H9 (cell line): ENCODE measurements at places on chromosomes 13 and 19.

- no peak overlapping the region for H3K4me3 ChIP-seq
- no peak overlapping the region for H3K27ac ChIP-seq
- DNase-seq: no peak
These were observed 15.7 kb downstream of the STK11 start for GRCh38 chr19:1220976-1221903.

GRCh38 chr13:37375724-37376123 is 222.8 kb downstream of the POSTN start:
- no peak overlapping the region for H3K4me3 ChIP-seq
- DNase-seq: no peak
- no peaks in the 10 kb centered on the region for H3K4me1 ChIP-seq
- H3K27ac ChIP-seq: no peak overlapping the region

GRCh38 chr19:21749090-21749489 is 18.3 kb downstream of the ZNF100 start:
- H3K4me3 ChIP-seq: no peak overlapping the region
- peaks cover 59% of the 10 kb centered on the region for H3K36me3 ChIP-seq
- no peak for DNase-seq
- H3K27me3 ChIP-seq: no peaks in the 10 kb centered on the region

GRCh38 chr19:10809651-10810285 is 26.2 kb downstream of the TMED1 start:
- DNase-seq: no peak
- no peaks in the 10 kb centered on the region for H3K4me1 ChIP-seq
- no peaks in the 10 kb centered on the region for H3K27me3 ChIP-seq

DNA sequence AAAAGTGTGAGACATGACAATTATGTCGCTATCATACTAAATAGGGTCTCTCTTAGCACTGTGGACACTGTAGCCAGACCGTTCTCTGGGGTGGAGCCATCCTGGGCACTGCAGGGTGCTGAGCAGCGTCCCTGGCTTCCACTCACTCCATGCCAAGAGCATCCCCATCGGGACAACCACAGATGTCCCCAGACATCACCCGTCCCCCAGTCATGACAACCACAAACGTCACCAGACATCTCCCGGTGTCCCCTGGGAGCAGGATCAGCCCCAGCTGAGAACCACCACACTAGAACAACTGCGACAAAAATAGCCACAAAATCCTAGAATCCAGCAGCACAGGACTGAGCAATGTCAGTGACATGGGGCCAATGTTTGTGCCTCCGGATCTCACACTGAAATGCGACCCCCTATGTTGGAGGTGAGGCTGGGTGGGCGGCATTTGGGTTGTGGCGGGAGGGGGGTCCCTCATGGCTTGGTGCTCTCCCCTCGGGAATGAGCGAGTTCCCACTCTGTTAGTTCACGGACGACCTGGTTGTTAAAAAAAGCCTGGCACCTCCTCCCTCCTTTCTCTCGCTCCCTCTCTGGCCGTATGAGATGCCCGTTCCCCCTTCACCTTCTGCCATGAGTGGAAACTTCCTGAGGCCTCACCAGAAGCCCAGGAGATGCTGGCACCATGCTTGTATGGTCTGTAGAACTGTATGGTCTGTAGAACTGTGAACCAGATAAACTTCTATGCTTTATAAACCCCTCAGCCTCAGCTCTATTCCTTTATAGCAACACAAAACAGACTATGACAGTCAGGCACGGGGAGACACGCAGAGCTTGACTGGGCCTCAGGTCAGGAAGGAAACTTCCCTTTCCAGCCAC is 93.9 kb downstream of the GADD45B start:
- H3K27ac ChIP-seq: no peak overlapping the region
- no peak for DNase-seq
- H3K4me1 ChIP-seq: no peaks in the 10 kb centered on the region

DNA sequence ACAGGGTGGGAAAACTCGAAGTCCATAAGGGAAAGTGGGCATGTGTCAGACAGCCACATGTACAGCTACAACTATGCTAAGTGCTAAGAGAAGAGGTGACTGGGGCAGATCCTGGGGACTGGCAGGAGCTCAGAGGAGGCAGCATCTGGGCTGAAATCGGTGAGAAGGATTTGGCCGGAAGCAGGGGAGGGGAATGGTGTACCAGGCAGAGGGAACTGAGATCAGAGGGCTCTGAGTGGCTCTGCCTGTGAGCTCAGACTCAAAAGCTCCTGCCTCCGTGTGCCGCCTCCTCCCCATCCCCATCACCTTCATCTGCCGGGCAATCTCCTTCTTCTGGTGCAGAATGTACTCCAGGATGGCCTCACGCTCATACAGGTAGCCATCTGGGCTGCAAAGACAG is 21.8 kb downstream of the NOSIP start:
- peaks cover 36% of the 10 kb centered on the region for H3K36me3 ChIP-seq
- H3K4me1 ChIP-seq: peaks cover 2% of the 10 kb centered on the region; the same call in 1 of the 2 replicates
- no peaks in the 10 kb centered on the region for H3K27me3 ChIP-seq
- DNase-seq: no peak
- no peak overlapping the region for H3K4me3 ChIP-seq

GRCh38 chr13:80037505-80037888 is 303.4 kb downstream of the SPRY2 start:
- no peaks in the 10 kb centered on the region for H3K4me1 ChIP-seq
- H3K27ac ChIP-seq: no peak overlapping the region
- H3K36me3 ChIP-seq: no peaks in the 10 kb centered on the region
- DNase-seq: no peak
- no peak overlapping the region for H3K4me3 ChIP-seq

- H3K4me3 ChIP-seq: peak overlapping the region; percentile 63
- no peak overlapping the region for H3K27ac ChIP-seq
- peaks cover 26% of the 10 kb centered on the region for H3K4me1 ChIP-seq
- DNase-seq: no peak
- H3K27me3 ChIP-seq: no peaks in the 10 kb centered on the region
These were observed 100.3 kb downstream of the ARHGEF7 start for GRCh38 chr13:111215081-111216047.

GRCh38 chr19:12647490-12648071 is 19.0 kb downstream of the MAN2B1 start:
- no peaks in the 10 kb centered on the region for H3K4me1 ChIP-seq
- peaks cover 14% of the 10 kb centered on the region for H3K36me3 ChIP-seq
- no peak overlapping the region for H3K27ac ChIP-seq
- no peak overlapping the region for H3K4me3 ChIP-seq
- no peaks in the 10 kb centered on the region for H3K27me3 ChIP-seq

DNA sequence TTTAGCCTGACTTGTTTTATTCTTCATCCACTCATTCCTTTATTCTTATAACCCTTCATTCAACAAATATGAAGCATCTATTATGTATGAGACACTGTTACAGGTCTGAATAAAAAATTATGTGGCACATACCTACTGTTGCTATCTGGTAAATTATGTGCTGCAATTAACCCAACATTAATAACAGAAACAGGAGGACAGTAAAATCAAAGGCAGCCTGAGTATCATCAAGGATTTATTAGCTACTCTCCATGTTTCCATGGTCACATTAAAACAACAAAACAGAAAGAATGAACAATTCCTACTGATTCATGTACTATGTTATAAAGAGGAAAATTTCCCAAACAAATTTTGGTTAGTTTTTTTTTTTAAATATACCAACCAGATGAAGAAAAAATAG is 43.9 kb downstream of the RAP2A start:
- no peak overlapping the region for H3K4me3 ChIP-seq
- DNase-seq: no peak
- H3K27me3 ChIP-seq: no peaks in the 10 kb centered on the region
- no peak overlapping the region for H3K27ac ChIP-seq

DNA sequence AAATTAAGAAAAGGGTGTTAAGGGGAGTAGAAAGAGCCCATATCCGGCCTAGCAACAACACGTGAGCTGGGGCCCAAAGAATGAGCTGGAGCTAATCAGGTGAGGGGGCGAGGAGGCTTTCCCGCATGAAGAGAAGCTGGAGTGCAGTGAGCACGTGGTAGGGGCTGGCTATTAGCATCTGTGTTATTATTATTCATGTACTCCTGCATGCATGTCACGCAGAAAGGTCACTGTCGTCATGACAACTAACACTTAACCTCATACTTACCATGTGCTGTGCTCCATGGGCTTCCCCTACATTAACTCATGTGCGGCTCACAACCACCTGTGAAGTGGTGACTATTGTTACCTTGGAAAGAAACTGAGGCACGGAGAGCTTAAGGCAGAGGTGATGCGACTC is 227.6 kb upstream of the UBL3 start:
- no peaks in the 10 kb centered on the region for H3K27me3 ChIP-seq
- H3K4me3 ChIP-seq: no peak overlapping the region
- H3K4me1 ChIP-seq: peaks cover 7% of the 10 kb centered on the region; the same call in 1 of the 2 replicates
- no peak for DNase-seq
- H3K36me3 ChIP-seq: no peaks in the 10 kb centered on the region; the same call in 1 of the 2 replicates
- H3K27ac ChIP-seq: no peak overlapping the region

DNA sequence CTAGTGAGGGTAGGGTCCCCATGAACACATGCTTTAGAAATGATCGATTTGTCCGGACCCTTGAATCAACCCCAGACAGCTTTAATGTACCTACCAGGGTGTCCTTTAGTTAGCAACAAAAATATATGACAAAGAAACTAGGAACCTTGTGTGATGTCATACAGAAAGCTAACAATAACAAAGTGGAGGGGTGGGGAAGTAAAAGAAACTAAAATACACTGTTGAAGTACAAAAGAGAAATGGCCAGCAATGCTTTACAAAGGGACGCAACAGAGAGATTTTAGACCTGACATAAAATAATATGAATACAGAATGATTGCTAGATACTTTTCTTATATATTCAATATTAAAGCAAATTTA is 40.0 kb downstream of the DZIP1 start:
- no peaks in the 10 kb centered on the region for H3K4me1 ChIP-seq
- H3K27ac ChIP-seq: no peak overlapping the region
- DNase-seq: no peak
- peaks cover 43% of the 10 kb centered on the region for H3K36me3 ChIP-seq
- no peaks in the 10 kb centered on the region for H3K27me3 ChIP-seq
- no peak overlapping the region for H3K4me3 ChIP-seq

GRCh38 chr19:14550201-14550754 is 20.9 kb downstream of the TECR start:
- H3K4me3 ChIP-seq: no peak overlapping the region
- no peak for DNase-seq
- no peaks in the 10 kb centered on the region for H3K27me3 ChIP-seq
- no peak overlapping the region for H3K27ac ChIP-seq

- H3K27me3 ChIP-seq: no peaks in the 10 kb centered on the region
- no peak overlapping the region for H3K27ac ChIP-seq
- H3K4me3 ChIP-seq: no peak overlapping the region
- peaks cover 13% of the 10 kb centered on the region; the same call in 1 of the 2 replicates for H3K4me1 ChIP-seq
- DNase-seq: no peak
These were observed 52.7 kb downstream of the ATP11A start for GRCh38 chr13:112742583-112742982.

- no peak overlapping the region for H3K4me3 ChIP-seq
- H3K36me3 ChIP-seq: no peaks in the 10 kb centered on the region
- no peaks in the 10 kb centered on the region for H3K27me3 ChIP-seq
- no peak overlapping the region for H3K27ac ChIP-seq
These were observed 24.1 kb downstream of the LGALS16 start for GRCh38 chr19:39679791-39680168.

DNA sequence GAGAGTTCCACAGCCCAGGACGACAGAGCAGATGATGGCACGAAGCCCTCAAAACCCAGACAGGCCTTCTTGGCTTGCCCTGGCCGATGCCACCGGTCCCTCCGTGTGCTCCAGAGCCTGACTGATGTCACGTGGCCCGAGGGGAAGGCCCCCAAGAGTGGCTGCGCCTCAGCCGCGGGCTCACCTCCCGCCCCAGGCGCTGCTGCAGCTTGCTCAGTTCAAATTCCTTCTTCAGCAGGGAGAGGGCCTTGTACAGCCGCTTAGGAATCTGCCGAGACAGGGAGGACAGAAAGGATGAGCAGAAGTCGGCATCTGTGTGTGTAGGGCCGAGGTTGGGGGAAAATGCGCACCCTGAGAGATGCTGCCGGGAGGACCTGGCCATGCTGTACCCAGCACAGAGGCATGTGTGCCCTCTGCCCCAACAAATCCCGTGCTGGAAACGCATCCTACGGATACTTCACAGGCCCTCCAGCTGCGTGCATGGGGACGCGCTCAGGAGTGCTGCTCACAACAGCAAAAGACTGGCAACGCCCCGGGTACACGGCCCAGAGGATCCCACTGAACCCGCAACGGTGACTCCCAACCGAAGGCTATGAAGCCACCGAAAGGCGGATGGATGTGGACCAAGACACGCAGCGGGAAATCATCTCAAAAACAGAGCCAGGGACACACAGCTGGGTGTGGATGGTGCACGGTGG is 12.9 kb downstream of the LONP1 start:
- peaks cover 70% of the 10 kb centered on the region for H3K36me3 ChIP-seq
- no peak for DNase-seq
- no peaks in the 10 kb centered on the region for H3K4me1 ChIP-seq
- H3K27ac ChIP-seq: no peak overlapping the region
- H3K27me3 ChIP-seq: no peaks in the 10 kb centered on the region

- no peak for DNase-seq
- no peaks in the 10 kb centered on the region for H3K27me3 ChIP-seq
- no peak overlapping the region for H3K27ac ChIP-seq
- no peaks in the 10 kb centered on the region; the same call in 1 of the 2 replicates for H3K4me1 ChIP-seq
- H3K36me3 ChIP-seq: no peaks in the 10 kb centered on the region; the same call in 2 of the 3 replicates
These were observed 29.0 kb downstream of the GPX4 start for GRCh38 chr19:1132552-1133383.

DNA sequence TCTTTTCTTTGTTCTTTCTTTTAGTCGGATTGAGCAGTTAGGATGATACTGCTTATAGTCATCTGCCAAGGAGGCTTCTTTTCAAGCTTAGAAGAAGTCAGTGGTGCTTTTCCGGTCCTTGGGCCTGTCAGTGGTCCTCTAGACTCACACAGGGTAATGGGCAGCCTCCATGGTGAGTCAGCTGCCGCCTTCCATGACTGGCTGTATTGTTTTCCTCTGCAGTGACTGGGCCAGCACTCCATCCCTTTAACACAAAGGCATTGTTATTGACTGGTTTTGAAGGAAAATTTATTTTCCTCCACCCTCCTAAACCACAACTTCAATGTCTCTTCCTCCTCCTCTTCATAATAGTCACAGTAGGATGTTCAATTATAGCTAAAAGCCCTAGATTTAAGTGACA is 47.1 kb upstream of the CNMD start:
- DNase-seq: no peak
- no peak overlapping the region for H3K27ac ChIP-seq
- no peaks in the 10 kb centered on the region; the same call in 2 of the 3 replicates for H3K36me3 ChIP-seq
- H3K4me1 ChIP-seq: peaks cover 8% of the 10 kb centered on the region
- H3K27me3 ChIP-seq: no peaks in the 10 kb centered on the region
- H3K4me3 ChIP-seq: no peak overlapping the region

- H3K4me1 ChIP-seq: no peaks in the 10 kb centered on the region
- no peaks in the 10 kb centered on the region for H3K27me3 ChIP-seq
- H3K36me3 ChIP-seq: peaks cover 8% of the 10 kb centered on the region
- H3K27ac ChIP-seq: no peak overlapping the region
- H3K4me3 ChIP-seq: no peak overlapping the region
- no peak for DNase-seq
These were observed 67.1 kb downstream of the KDM4B start for GRCh38 chr19:5035793-5036697.

GRCh38 chr13:77477299-77477848 is 58.1 kb upstream of the SCEL start:
- H3K4me3 ChIP-seq: no peak overlapping the region
- H3K27ac ChIP-seq: no peak overlapping the region
- H3K4me1 ChIP-seq: peaks cover 6% of the 10 kb centered on the region; the same call in 1 of the 2 replicates
- DNase-seq: no peak
- H3K27me3 ChIP-seq: no peaks in the 10 kb centered on the region

- H3K4me1 ChIP-seq: no peaks in the 10 kb centered on the region
- no peak for DNase-seq
- H3K27ac ChIP-seq: no peak overlapping the region
- no peak overlapping the region for H3K4me3 ChIP-seq
These were observed 230.0 kb downstream of the SHISA2 start for GRCh38 chr13:25821776-25822175.
